ENCODE measurements at places on chromosomes 5 and 9.

DNA sequence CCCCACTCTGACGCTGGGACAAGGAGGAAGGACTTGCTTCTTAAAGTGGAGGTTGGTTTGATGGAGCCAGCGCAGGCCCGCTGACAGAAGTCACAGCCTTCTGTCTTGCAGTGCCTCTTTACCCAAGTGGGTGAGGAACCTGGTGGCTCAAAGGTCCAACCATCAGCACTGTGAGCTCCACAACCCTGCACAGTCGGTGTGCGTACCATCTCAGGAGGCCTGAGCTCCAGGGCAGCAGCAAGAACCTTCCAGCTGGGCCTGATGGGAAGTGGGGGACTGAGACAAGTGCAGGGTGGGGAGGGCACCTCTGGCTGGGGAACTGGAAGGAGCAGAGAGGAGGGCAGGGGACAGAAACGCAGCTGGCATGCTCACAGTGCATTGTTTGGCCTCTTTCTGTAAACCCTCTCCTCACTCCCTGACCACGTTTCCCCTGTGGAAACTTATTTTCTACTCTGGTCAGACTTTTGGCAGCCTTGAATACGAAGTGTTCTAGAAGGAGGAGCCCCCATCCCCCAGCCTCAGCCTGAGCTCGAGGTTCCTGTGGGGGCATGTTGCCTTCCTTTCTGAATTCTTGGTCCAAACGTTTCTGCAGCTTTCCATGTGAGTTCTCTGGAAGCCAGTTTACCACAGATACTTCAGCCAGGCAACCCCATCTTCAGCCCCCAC, 178.5 kb upstream of the PITX1 start:
- no peak for DNase-seq

DNA sequence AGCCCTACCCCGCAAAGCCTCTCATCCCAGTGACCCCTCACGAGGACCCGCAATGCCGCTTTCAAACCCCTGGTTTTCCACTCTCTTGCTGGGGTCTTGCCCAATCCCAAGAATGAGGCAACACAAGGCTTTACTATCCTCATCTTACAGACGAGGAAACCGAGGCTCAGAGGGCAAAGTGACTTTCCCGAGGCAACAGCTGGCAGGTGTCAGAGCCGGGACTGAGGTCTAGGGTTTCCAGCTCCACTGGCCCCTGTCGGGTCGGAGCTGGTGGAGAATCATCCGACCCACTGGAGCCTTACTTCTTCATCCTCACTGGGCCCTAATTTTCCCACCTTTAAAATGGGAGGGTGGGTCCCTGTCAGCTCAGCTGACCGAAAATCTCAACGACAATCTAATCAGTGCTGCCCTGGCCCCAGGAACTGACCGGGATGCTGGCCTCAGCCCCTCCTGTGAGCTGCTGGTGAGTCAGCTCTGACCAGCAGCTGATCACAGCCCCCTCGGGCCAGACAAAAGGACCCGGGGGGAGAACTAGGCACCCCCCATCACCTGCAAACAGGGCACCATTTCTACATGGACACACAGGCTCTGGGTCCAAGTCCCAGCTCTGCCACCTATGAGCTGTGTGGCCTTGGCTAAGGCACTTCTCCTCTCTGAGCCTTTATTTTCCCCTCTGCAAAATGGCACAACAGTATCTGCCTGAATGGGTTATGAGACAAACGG, 72.7 kb upstream of the STXBP1 start:
- DNase-seq: no peak

- no peak for DNase-seq
Measured at GRCh38 chr5:32566319-32567111, 18.8 kb upstream of the SUB1 start.

DNA sequence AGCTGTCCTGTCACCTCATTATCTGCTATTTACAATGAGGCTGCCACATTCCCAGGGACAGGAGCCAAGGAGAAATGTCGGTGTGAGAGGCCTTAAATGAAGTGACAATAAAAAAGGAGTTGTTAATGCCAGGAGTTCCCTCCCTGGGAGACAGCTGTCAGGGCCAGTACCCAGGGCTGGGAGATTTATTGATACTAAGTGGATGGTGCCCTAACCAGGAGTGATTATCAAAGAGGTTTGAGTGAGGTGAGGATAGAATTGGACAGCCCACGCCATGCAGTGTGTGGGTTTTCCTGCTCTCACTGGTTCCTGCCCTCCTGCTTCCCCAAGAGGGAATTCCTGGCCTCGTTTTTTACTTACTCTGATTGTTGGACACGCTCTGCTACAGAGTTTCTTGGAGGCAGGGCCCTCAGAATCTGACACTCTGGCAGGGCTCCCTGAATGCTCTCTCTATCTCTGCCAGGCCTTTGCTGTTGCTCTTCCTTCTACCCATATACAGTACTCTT, 150.8 kb downstream of the GRIA1 start:
- no peak for DNase-seq

DNA sequence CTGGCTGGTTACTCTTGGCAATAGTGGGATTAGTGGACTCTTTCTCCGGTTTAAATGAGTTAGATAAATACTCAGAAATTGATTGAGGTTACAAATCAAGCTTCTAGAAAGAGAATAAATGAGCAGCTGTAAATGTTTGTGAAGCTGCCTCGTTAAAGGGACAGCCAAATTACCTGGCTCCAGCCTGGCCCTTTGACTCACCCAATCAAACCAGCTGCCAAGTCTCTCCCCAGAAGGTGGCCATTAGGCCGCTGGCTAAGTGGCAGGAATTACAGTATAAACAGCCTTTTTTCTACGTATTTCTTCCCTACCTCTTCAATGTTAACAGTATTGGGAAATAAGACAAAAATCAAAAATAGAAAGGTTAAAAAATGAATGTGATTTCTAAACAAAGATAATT, 46.0 kb upstream of the SRFBP1 start:
- DNase-seq: no peak

- DNase-seq: no peak
Measured at GRCh38 chr5:125489146-125489545, 742.7 kb upstream of the ZNF608 start.

- no peak for DNase-seq
Measured at GRCh38 chr5:96254980-96255691, 177.9 kb downstream of the PCSK1 start.

GRCh38 chr5:177358370-177358819, 671 bp downstream of the RGS14 start:
- DNase-seq: no peak

DNA sequence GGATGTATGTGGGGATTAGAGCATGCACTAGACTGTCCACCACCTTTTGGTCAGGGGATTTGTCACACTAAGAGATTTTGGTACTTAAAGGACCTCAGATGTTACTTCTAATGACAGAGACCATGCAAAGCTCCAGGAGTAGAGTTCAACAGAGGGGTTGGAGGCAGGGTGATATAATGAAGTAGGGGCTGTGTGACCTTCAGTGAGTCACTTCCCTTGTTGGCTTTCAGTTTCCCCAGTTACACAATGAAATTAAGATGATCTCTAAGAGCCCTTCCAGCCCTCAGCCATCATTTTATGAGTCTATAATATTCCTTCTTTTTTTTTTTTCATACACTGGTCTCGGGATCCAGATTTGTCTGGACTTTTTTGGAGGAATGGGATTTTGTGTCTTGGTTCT, 26.8 kb downstream of the GLRA1 start:
- no peak for DNase-seq

- peak; percentile 6 for DNase-seq
Measured at GRCh38 chr9:11319538-11319937, 706.7 kb upstream of the PTPRD start.

GRCh38 chr5:135442431-135443160, 4.6 kb downstream of the DCANP1 start:
- peak; percentile 44 for DNase-seq

DNA sequence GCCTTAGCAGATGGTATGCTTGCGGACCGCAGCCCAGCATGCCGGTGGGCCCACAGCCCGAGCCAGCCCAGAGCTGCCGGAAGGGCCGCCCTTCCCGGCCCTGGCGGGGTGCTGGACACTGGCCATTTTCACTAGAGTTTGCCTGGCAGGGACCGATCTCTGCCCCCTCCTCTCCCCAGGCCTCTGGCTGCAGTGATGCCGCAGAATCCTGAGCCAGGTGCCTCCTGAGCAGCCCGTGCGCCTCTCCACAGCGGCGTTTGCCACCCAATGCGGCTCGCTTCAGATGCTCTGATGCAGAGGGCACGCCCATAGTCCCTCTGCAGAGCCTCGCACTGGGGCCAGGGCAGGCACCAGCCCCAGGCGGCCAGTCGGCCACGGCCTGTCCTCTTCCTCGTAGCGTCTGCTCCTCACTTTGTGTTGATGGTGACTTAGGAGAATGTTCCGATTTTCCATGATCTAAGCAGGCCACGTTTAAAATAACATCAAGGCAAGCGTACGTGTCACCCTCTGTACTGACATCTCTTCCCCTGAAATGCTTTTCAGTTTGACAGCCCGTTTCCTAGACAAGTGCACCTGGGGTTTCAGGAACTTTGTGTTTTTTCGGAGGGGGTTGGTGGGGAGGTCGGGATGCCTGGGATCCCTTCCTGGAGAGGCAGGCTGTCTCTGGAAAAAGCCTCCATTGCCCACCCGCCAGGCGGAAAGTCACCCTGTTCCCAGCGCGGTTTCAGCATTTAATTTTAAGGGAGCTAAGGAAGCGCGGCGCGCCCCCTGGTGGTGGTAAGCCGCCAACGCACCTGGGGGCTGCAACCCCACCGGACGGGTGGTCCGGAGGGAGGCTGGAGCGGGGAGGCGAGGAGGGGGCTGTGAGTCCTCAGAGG, 29.8 kb upstream of the HMCN2 start:
- DNase-seq: peak; percentile 93

DNA sequence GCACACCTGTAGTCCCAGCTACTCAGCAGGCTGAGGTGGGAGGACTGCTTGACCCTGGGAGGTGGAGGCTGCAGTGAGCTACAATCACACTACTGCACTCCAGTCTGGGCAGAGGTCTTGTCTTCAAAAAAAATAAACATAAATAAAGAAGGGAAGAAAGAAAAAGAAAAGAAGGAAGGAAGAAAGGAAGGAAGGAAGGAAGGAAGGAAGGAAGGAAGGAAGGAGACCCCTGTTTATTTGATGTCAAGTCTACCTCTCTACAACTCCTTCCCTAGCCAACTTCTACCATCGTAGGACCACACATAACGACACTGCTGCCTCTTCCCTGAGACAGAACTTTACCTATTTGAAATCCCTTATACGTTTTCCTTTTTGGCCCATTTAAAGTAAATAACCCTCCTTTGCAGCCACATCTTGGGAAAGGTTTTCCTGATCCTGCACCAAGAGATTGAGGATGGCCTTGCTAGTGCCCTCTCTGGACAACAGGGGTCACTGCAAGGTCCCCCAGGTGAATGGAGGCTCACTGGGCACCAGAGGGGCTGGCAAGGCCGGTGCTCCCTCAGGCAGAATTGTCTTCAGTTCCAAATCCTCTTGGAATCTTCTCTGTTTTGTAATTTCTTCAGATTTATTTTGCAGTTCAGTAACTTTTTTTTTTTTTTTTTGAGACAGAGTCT, 10.5 kb downstream of the RPS14 start:
- DNase-seq: peak; percentile 66

- DNase-seq: no peak
Measured at GRCh38 chr5:74034733-74035132, 408.7 kb downstream of the ARHGEF28 start.

- no peak for DNase-seq
Measured at GRCh38 chr9:112970939-112971338, 41.1 kb downstream of the ZNF883 start.

- DNase-seq: no peak
Measured at GRCh38 chr5:135240781-135241360, 158.2 kb downstream of the MACROH2A1 start.

DNA sequence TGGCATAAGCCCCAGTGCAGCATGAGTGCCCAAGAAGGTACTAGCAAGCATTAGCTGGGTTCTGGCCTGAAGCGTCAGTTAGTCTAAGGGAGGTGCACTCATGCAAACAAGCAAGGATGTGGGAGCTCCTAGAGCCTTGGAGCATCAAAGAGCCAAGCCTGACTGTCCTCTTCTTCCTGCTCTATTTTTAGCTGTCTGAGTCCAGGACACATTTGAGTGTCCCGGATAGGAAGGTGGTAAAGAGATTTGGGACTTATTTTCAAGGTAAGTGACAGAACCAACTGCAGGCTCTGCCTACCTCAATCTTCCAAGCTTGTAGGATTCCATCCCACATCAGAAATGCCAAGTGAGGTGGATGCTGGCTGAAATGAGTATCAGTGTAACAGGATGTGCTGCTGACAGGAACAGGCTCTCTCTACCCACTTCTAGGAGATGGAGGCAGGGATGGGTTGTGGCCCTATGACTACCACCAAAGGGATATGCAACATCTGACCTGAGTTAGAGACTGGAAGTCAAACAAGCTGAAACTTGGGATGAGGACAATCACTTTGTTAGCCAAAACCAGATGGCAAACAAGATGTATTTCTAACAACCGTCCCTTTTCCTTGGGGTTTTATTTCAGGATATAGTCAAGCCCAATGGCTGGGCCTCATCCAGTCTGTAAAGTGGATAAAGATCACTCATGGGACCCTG, 15.1 kb downstream of the MACROH2A1 start:
- no peak for DNase-seq

- no peak for DNase-seq
Measured at GRCh38 chr9:91760906-91761305, 189.1 kb downstream of the ROR2 start.

DNA sequence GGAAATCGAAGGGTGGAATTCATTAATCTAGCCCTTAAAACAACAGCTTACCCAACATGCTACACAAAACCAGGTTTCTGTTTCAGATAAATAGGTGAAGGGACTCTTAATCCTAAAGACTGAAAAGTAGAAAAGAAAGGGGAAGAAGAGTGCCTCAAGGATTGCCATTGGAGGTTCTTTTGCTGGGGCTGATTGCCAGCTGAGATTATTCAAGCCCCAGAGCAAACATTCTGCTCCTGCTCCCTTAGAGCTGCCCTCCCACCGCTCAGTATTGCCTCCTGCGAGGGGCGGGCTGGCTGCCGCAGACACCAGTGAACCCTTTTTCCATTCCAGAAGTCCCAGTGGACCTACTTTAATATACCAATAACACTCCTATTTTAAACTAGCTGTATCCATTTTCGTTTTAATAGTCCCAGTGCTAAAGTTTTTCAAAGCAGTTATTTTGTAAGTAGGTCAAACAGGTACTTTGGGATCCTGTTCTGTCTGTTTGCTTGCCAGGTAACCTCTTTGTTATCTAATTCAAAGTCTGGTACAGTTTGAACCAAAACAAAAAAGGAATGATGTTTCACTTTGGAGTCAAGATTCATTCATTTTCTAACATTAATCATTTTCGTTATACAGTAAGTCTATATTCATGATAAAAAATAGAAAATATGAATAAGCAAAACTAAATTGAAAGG, 38.6 kb downstream of the HMGCS1 start:
- DNase-seq: peak; percentile 21

- DNase-seq: no peak
Measured at GRCh38 chr5:173740400-173740799, 124.0 kb upstream of the BOD1 start.
